ENCODE measurements at places on chromosomes 5 and 9.

GRCh38 chr5:101678481-101679193, 617.4 kb downstream of the SLCO4C1 start:
- DNase-seq = no peak

DNA sequence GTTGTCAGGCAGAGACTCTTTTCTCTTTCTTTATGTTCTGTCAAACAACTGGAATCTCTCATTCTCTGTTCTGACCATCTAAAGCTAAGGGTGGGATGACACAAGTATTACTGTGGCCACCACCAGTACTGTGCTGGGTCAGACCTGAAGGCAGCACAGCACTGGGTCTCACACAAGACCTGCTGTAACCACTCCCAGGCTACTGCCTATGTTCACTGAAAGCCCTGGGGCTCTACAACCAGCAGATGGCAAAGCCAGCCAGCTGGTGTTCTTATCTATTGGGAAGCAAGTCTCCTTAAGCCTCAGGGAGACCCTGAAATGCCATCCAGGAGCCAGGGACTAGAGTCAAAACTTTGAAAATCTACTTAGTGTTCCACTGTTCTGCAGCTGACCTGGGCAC, 189.5 kb downstream of the SLCO4C1 start:
- no peak for DNase-seq

DNA sequence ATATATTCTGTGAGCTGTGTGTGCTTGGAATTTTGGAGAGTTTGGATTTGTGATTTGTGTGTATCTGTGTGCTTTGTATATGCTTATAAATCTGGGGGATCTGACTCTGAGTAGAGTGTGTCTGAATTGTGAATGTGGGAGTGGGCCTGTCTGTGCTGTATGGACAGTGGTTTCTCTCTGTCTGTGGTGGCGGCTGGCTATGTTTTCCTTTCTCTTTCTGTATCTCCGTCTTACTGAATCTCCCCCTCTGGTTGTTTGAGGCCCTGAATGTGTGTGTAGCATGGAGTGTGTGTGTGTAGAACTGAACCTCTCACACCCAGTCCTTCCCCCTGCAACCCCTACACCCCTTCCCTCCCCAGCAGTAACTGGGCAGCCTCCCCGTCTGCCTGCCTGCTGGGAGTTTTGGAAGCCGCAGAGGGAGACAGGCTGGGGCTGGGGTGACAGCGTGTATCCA, 4.7 kb downstream of the CXXC5 start:
- no peak for DNase-seq

- no peak for DNase-seq
Observed at GRCh38 chr5:102843997-102844396, 88.9 kb downstream of the PAM start.

DNA sequence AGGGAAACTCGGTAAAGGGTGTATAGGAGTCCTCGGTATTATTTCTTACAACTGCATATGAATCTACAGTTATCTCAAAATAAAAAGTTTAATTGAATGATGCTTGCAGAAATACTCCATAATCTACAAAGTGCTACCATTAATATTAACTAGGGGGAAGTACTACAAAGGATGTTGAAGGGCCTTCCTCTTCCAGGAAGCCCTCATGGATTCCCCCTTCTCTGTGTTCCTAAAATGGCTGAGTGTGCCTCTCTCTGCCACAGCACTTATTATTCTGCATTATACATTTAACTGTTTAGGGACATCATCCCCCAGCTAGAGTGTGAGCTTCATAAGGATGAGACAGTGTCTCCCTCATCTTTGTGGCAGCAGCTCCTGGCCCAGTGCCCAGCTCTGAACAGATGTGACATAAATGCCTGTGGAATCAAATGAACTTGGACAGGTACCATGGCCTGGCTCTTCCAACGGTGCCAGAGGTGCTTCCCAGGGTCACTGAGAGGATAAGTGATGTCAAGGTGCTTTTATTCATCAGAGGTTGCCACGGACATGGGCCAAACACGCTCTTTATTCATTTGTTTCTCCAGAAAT, 99.5 kb downstream of the PAX5 start:
- DNase-seq = no peak

DNA sequence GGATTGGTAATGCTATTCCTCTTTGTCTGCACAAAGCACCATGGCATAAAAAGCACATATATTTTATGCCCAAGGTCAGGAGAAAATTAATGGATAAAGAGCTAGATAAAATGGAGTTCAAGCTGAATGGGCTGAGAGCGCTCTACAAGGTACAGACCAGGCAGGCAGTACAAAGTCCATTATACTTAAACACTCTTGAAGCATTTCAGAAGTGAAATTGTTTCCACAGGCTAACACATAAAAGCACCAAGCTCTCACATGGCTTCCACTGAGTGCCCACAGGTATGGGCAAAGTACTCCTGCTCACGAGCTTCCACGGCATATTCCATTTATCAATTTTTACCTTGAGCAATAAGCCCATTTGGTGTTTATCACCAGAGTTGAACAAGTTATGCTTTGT, 771.2 kb upstream of the DMAC1 start:
- DNase-seq = no peak

GRCh38 chr9:127777368-127777980, 992 bp downstream of the SH2D3C start:
- no peak for DNase-seq

DNA sequence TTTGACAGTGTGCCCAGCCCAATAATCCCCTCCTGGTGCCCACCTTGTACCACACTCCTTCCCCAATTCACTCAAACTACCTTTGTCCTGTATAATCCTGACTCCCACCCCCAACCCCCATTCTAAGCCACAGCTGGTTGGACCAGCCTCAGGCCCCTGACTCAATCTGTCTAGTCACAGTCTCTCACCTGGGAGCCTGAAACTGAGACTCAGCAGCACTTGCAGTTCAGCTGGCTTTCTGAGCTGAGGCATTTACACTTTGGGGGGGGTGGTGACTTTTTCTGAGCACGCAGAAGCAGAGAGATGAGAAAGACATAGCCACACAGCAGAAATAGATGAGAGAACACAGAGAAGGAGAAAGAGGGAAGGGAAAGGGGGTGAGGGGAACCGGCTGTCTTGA, 247.3 kb downstream of the MAN2A1 start:
- DNase-seq = no peak

DNA sequence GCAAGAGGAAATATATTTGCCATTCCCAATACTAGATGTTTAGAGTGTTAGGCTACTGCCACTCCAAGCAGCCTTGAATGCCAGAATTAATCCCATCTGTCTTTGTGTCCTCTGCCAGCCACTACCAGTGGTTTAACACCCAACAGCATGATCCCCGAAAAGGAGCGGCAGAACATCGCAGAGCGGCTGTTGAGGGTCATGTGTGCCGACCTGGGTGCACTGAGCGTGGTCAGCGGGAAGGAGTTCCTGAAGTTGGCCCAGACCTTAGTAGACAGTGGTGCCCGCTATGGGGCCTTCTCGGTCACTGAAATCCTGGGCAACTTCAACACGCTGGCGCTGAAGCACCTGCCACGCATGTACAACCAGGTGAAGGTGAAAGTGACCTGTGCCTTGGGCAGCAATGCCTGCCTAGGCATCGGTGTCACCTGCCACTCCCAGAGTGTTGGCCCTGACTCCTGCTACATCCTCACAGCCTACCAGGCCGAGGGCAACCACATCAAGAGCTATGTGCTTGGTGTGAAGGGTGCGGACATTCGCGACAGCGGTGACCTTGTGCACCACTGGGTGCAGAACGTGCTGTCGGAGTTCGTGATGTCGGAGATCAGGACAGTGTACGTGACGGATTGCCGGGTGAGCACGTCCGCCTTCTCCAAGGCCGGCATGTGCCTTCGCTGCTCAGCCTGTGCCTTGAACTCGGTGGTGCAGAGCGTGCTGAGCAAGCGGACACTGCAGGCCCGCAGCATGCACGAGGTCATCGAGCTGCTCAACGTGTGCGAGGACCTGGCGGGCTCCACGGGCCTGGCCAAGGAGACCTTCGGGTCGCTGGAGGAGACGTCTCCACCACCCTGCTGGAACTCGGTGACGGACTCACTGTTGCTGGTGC, 29.3 kb downstream of the AMBP start:
- no peak for DNase-seq

- no peak for DNase-seq
Observed at GRCh38 chr5:92309336-92309991, 926.3 kb upstream of the ARRDC3 start.

- DNase-seq = no peak
Observed at GRCh38 chr5:28164568-28164967, 1126.2 kb upstream of the CDH9 start.

DNA sequence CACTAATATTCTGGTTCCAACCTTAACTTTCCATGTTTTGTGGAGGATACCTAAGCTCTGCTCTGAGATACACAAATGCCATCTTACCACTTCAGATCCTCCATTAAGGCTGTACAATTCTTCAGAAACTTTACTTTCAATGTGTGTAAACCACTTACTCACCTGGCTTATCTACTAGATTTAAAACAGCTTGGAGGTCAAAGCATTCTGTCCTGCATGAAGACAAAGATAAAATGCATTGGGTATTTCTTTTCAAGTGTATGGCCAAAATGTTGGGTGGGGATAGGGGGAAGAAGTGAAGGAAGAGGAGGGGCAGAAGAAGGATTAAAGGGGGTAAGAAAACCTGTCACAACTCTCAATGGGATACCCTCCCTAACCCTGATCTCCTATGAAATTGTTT, 939 bp downstream of the GOLGA1 start:
- DNase-seq = no peak

- DNase-seq = no peak
Observed at GRCh38 chr5:93141969-93142368, 439.1 kb downstream of the NR2F1-AS1 start.

DNA sequence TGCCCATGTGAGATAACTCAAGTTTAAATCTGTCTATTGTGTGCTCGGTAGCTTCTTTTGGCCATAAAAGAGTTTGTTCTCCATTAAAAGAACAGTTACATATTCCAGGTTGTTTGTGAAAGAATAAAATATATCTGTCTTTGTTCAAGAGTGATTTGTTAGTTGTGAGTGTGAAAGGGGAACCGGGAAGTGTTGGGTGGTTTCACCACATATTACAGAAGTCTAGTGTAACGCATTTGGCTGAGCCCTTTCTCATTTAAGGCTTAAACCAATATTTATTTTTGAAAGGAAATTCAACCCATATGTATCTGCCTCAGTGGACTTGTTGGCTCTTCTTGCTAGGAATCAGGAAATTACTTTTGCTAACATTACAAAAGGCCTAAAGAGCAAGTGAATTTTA, 54.1 kb upstream of the DMRTA1 start:
- DNase-seq = no peak

DNA sequence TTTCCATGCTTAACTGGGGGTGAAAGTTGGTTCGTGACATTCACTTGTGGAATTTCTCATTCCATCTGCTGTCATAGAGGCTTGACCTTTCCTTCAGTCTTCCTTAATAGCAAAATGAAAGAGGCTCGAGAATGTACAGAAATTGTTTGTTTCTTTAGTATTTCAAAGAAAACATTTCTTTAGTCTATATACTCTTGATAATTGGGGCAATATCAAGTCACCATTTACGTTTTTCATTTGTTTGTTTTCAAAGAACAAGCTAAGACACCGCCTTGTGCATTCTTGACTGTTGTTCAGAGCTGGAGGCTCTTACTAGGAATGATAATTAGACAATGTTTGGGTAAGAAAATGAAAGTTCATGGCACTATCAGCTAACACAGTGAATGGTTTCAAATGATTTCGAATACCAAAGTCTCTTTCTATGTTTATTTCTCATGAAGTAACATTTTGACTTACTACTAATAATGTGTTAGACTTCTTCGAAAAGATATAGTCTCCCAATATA, 835.4 kb downstream of the SEMA5A start:
- no peak for DNase-seq

DNA sequence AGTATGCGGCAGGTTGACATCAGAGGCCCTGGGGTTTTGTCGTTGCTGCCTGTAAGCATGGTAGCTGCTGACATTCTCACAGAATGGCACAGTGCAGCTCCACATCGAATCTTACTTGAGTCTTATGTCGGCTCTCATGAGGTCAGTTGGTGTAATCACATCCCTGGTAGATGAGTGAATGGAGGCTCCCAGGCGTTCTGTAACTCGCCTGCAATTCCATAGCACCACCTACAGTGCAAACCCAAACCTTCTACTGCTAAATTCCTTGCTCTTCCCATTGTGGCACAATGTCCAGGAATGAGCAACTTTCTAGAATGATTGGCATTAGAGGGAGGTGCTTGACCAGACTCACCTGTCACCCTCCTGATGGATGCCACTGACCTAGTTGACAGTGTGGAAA, 578.4 kb downstream of the CCDC171 start:
- no peak for DNase-seq

GRCh38 chr5:10017786-10018185, 231.9 kb downstream of the ATPSCKMT start:
- DNase-seq = no peak

- no peak for DNase-seq
Observed at GRCh38 chr5:178630475-178630930, 3.7 kb upstream of the CLK4 start.

GRCh38 chr5:119614838-119615237, 14.5 kb upstream of the FAM170A start:
- DNase-seq = no peak

DNA sequence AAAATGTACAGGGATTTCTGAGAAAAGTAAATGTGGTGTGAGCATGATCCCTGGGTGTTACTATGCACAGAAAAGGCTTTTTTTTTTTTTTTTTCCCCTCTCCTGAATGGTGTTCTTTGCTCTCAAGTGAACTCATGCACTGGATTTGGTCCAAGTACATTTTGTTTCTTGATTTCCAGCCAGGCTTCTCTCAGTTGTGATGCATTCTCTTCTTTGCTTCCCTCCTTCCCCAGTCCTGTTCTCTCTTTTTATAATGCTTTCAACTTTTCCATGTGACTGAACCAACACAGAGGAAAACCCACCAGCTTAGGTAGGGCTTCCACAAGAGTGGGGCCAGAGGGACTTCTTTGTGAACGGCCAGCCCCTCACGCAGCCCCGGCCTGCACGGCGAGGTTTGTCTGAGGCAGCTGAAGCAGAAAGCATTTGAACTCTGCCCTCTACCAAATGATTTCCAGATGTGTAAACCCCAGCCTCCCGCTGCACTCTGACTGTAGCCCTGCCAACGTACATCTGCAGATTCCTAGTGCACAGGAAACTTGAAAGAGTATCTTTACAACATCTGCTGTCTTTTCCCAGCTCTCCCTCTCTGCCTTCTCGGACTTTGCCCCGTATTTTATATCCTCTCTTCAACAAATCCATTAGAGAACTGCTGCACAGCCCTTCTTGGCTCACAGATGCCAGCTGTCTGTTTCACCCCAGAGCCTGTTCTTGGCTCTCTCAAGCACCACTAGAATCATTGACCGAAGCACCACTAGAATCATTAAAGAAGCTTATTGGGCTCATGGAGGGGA, 71.8 kb upstream of the CD180 start:
- no peak for DNase-seq

DNA sequence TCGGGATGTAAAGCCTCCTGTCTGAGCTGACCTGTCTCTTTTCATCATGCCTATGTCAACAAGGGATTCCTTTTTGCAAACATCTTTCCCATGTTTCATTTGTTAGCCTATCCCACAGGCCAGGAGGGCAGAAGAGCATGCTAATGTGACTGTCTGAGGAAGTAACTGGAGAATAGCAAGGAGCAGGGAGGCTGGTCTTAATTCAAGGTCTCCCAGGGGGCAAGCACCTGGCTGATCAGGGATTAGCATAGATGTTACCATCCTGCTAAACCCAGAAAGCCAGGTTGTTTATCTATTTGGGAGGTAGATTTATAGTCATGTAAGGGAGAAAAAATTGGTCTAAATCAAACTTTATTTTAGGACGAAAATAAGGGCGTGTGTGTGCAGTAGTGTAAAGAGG, 36.7 kb upstream of the MAP1B start:
- DNase-seq = no peak

- DNase-seq = no peak
Observed at GRCh38 chr5:87361536-87362213, 51.1 kb downstream of the CCNH start.
